ENCODE measurements at places on chromosomes 5 and 9.

- no peak for DNase-seq
Observed at GRCh38 chr9:98916660-98917059, 27.0 kb upstream of the COL15A1 start.

DNA sequence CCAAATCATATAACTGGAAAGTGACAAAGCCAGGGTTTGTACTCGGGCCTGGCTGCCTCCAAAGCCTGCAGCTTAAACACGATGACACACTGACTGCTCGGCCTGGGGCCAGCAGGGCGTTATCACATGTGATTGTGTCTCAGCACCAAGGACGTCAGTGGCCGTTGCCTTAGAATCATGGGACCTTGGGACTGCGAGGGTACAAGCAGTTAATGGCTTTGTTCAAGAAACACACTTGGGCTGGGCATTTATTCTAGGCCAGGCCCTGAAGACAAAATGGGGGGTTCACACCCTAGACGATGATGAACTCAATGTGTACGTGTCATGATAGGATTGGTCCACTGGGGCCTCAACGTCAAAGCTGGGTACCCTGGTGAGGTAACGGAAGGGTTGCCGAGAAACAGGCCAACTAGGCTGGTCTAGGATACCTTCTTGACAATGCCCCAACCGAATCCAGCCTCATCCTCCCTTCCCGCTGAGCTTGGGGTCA lies 13.0 kb downstream of the SH3PXD2B start:
- no peak for DNase-seq

DNA sequence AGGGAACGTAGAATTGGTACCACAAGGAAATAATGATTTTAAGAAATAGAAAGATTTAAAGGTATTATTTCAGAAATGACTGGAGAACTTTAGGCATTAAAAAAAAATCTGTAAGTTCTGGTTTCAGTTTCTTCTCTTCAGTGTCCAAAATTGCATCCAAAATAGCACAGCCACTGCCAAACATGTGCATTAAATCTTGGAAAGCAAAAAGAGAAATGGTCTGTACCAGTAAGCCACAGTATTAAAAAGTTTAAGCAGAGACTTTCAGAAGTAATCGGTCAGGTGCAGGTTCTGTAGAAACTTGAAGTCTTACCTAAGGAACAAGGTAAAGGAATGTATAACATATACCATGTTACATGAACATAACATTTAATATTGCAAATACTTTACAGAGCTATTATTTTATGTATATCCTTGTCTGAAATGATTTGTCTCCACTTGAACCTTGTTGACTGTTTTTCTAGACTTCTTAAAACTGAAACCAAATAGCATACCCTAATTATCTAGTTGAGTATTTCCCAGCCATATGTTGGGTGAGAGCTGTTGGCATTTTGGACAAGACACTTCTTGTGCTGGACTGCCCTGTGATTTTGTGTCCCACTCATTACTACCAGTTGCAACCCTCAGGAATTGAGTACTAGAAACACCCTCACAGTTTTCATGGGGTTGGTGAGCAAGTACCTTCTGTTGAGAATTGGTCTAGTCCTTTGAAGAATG lies 32.1 kb downstream of the NIPBL start:
- peak; percentile 6 for DNase-seq

DNA sequence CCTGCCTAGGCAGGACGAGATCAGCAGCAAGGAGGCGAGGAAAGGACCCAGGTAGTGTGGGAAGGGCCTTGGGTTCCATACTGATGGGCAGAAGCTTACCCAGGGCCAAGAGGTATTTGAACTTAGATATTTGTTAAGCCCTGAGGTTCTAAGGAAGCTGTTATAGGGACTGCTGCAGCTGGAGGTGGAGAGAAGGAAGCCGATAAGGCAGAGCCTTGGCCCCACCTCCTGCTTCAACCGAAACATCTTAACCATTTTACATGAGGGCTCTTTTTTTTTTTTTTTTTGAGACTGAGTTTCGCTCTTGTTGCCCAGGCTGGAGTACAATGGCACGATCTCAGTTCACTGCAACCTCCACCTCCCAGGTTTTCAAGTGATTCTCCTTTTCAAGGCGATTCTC lies 8.6 kb upstream of the AQP3 start:
- DNase-seq: no peak

DNA sequence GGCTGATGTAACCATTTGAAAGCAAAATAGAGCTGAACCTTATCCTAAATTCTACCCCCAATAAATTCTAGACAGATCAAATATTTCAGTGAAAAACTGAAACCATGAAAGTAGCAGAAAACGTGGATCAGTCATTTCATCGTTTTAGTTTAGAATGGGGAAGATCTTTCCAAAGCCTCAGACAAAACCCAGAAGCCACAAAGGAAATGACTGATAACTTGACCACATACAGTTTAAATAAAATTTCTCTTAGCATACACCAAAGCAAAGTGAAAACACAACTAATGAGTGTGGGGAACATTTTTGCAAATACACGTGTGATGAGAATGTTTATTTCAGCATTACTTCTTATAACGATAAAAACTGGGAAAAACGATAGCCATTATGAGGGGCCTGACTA lies 284.8 kb downstream of the ADGRV1 start:
- peak; percentile 44 for DNase-seq

GRCh38 chr5:90488791-90489190 lies 14.1 kb downstream of the POLR3G start:
- no peak for DNase-seq

- no peak for DNase-seq
Observed at GRCh38 chr5:17070647-17071046, 134.6 kb upstream of the MYO10 start.

DNA sequence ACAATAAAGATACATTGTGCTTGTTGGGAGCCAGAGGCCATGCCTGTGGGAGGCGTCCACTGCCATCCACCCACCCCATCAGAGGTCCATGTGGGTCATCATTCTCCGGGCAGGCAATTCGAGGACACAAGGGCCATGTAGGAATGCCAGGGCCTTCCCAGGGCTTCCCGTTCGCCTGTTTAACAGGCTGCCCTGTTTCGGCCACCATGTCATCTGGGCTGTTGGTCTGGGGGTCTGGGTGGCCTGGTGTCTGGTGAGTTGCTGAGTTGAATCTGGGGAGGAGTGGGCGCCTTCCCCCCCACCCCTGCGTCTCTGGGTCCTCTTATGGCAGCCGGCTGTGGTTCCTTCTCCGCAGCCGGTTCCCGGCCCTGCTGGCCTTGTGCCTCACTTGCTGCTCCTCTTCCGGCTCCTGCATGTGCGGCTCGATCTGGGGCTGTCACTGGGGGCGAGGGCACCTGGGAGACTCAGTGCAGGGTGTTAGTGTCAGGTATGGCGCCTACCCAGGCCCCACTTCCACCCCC lies 117.4 kb downstream of the WNK2 start:
- no peak for DNase-seq

- peak; percentile 34 for DNase-seq
Observed at GRCh38 chr9:129946246-129946995, 96.6 kb downstream of the FNBP1 start.

GRCh38 chr9:31519011-31519410 lies 865.4 kb upstream of the ACO1 start:
- no peak for DNase-seq

DNA sequence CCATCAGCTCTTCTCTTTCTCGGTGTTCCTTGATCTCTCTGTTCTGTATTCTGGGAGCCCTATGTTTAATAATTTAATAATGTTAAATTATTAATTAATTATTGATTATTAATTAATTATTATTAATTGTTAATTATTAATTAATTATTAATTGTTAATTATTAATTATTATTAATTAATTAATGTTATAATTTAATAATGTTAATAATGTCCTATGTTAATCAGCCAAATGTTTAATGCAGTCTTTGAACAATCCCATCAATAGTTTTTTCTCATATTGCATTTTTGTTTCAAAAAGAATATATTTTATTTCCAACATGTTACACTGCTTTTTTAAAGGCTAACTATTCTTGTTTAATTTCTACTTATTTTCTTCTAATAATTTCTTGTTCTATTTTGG lies 26.2 kb downstream of the MGAT1 start:
- no peak for DNase-seq

DNA sequence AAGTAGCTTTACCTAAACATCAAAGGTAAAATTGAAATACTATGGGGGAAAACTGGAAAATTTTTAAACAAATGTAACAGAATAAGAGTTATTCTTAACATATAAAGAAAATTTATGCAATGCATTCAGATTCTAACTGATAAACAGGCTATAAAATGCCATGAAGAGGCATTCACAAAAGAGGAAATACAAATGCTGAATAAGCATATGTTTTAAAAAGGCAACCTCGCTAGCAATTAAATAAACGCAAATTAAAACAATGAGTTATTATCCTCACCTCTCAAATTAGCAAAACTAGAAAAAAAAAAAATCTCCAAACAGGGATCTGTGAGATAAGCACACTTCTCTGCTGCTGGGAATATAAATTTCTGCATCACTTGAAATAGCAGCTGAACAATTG lies 63.2 kb upstream of the BRINP1 start:
- no peak for DNase-seq

DNA sequence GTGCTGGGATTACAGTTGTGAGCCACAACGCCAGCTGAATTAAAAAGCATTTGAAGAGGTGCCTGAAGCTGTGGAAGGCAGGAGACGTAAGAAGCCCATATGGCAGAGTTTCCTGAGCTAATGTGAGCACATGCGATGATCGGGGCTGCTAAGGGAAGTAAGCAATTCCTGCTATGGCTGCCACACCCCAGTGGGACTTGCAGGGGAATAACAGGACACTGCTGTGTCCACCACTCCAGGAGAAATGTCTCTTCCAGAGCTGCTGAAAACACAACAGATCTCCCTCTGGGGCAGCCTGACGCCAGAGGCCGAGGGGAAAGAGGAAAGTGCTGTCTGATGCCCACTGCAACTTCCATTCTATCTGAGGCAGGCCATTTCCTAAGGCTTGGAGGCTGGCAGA lies 46.2 kb upstream of the ANKRD55 start:
- no peak for DNase-seq

DNA sequence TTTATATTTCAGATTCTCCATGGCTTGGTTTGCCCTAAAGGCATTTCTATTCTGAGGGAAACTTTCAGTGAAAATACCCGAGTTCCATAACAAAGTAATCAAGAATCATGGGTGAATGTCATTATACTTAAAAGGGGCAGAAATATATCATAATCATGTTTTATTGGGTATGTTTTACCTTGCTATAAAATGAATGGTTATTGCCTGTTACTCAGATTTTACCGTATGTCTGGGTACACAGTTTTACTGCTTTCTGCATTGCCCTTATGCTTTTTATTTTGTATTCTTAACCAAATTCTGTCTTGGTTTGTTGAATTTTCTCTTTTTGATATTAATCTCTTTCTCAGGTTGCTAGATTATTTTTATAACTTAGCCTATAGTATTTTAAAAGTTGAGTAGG lies 2.5 kb downstream of the GPR151 start:
- no peak for DNase-seq

- no peak for DNase-seq
Observed at GRCh38 chr5:124477062-124477461, 269.4 kb downstream of the ZNF608 start.

DNA sequence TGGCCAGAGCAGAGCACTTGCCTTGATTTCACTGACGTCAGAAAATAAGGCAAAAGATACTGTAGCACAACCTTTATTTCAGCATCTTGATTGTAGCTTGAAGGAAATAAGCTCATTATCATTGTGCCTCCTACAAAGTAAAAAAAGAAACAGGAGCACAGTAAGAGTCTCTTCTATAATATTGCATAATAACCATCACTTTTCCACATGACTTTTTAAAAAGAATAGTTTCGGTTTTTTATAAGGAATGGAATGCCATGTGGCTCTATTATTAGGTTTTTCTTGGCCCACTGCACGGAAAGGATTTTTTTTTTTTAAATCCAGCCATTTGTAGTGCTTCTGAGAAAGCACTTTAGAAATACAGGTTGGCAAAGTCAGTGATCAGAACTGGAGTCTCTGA lies 655.3 kb downstream of the LRRC70 start:
- no peak for DNase-seq

- no peak for DNase-seq
Observed at GRCh38 chr5:147898875-147899401, 7.4 kb downstream of the C5orf46 start.

DNA sequence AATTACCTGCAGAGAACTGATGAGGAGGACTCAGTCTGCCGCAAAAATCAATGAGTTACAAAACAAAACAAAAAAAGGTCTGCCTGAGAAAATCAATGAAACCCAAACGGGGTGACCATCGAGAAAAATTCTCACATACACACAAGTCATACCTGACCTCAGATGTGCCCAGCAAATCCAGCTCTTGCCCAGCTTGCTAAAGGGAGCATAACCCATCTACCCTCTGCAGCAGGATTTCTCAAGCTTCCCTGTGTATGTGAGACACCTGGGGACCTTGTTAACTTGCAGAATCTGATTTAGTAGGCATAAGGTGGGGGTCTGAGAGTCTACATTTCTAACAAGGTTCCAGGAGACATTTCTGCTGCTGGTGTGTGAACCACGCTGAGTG lies 126.3 kb downstream of the TLE1 start:
- DNase-seq: no peak

GRCh38 chr5:93076566-93076965 lies 504.5 kb downstream of the NR2F1-AS1 start:
- no peak for DNase-seq

GRCh38 chr9:90975781-90976538 lies 174.3 kb downstream of the SYK start:
- peak; percentile 12 for DNase-seq

- DNase-seq: no peak
Observed at GRCh38 chr5:137706841-137707240, 29.0 kb downstream of the KLHL3 start.

DNA sequence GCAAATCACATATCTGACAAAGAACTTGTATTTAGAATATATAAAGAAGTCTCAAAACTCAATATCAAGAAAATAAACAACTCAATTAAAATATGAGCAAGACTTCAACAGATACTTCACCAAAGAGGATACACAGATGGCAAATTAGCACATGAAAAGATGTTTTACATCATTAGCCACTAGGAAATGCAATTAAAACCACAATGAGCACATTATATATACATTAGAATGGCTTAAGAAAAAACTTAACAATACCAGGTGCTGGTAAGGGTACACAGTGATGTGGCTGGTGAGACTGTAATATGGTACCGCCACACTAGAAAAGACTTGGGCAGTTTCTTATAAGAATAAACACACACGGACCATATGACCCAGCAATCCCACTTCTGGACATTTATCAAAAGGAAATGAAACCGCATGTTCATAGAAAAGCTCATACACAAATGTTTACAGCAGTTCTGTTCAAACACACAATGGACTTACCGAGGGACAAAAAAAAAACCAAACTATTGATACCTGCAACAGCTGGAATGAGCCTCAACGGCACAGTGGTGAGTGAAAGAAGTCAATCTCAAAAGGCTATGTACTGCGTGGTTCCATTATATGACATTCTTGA lies 27.6 kb downstream of the SEMA4D start:
- no peak for DNase-seq

- DNase-seq: no peak
Observed at GRCh38 chr9:71665247-71665646, 103.1 kb downstream of the CEMIP2 start.
